Psoas muscle (tissue), 8 donors: ENCODE measurements at places on chromosomes 4 and X. TPM values are rescaled to one million over a fixed set of nuclear protein-coding genes. Genes with fewer than 3 reads are reported as not detected.
A peak's percentile ranks its signal among the peaks of the same experiment; 100 is the strongest.

BEND2 gene
- total RNA-seq: not detected

XIAP gene
- 39.6 TPM for total RNA-seq

HTRA3 gene
- total RNA-seq: 9.6 TPM

CD38 gene
- 6.8 TPM for total RNA-seq

ADAM29 gene
- not detected for total RNA-seq

SRPX gene
- 17.2 TPM for total RNA-seq

GNRHR gene
- not detected for total RNA-seq

SPANXB1 gene
- total RNA-seq: not detected

FGF2 gene
- 3.1 TPM for total RNA-seq

TCEAL3 gene
- total RNA-seq: 7.0 TPM

GLRA3 gene
- total RNA-seq: 0.73 TPM

PGRMC1 gene
- total RNA-seq: 11.0 TPM

GRCh38 chr4:10690185-10690907 is 5.8 kb upstream of the CLNK start:
- H3K27me3 ChIP-seq: no peaks in the 10 kb centered on the region
- no peaks in the 10 kb centered on the region for H3K36me3 ChIP-seq
- no peak for DNase-seq
- no peak overlapping the region for H3K4me3 ChIP-seq

- no peak for DNase-seq
- no peak overlapping the region for H3K4me3 ChIP-seq
- H3K27ac ChIP-seq: no peak overlapping the region
- no peaks in the 10 kb centered on the region for H3K27me3 ChIP-seq
- no peaks in the 10 kb centered on the region for H3K4me1 ChIP-seq
These were observed 407.1 kb downstream of the ADAM29 start for GRCh38 chr4:175325230-175325629.

DNA sequence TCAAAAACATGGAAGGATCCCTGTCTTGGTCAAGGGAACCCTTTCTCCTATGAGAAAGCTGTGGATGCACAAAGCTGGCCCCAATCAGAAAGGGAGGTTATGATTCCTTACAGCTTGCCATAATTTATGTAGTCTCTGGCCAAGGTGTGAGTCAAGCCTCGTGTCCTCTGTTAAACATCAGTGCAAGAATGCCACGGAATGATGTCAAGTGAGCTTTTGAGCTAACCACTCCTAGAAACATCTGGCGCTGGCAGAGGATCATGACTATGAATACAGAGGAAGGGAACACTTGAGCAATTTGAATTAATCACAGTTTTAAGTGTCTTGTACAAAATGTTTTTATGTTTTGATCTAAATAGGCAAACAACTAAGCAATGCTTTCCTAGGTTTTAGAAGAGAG is 51.5 kb upstream of the RAP2C start:
- H3K27me3 ChIP-seq: no peaks in the 10 kb centered on the region
- DNase-seq: peak; percentile 62
- H3K4me1 ChIP-seq: no peaks in the 10 kb centered on the region
- no peaks in the 10 kb centered on the region for H3K36me3 ChIP-seq
- H3K27ac ChIP-seq: no peak overlapping the region

- H3K27me3 ChIP-seq: no peaks in the 10 kb centered on the region
- H3K36me3 ChIP-seq: peaks cover 43% of the 10 kb centered on the region
- no peak overlapping the region for H3K4me3 ChIP-seq
- no peak for DNase-seq
- peaks cover 4% of the 10 kb centered on the region for H3K4me1 ChIP-seq
These were observed 12.0 kb downstream of the TMEM165 start for GRCh38 chr4:55407764-55408163.

DNA sequence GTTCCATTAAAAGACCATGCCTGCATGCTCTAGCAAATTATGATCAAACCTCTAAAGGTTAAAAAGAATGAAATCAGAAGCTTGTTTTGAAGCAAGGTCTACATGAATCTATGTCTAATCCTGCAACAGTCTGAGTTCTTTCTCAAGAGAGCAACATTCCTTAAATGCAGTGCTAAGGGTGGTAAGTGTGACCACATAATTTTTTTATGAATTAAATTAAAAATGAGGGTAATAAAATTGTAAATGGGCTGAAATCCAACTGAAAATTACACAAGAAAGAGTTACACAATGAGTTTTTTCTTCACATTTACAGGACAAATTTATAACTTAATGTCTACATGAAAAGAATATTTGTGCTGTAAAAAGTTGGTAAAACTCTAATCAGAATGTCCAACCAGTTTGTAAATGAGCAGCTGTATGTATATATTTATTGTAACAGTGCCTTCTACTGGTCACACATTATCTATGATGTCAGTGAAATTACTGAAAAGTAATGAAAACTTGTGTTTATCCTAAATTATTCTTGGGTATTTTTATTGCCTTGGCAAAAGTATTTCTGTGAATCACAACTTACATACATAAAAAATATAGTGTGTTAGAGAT is 336.3 kb upstream of the PITX2 start:
- H3K4me1 ChIP-seq: no peaks in the 10 kb centered on the region
- H3K27ac ChIP-seq: no peak overlapping the region
- no peaks in the 10 kb centered on the region for H3K27me3 ChIP-seq
- no peaks in the 10 kb centered on the region for H3K36me3 ChIP-seq
- no peak for DNase-seq

DNA sequence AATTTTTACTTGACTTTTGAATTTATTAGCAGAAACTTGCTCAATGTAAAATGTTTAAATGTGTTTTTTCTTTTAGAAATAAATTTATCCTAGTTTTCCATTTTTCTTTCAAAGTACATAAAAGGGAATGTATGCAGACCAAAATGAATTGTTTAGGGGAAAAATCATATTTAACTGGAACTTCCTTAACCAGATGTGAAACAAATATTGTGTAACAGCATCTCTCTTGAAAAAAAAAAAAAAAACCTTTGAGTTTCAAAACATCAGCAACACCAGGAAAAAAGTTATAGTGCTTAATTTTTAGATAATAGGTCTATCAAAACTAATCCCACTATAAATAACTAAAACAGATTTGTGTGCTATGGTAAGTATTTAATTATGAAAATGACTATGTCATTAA is 14.5 kb upstream of the CCNA2 start:
- H3K27me3 ChIP-seq: no peaks in the 10 kb centered on the region
- H3K4me1 ChIP-seq: no peaks in the 10 kb centered on the region
- DNase-seq: no peak
- no peak overlapping the region for H3K4me3 ChIP-seq
- no peak overlapping the region for H3K27ac ChIP-seq

GRCh38 chr4:40305328-40306170 is 29.6 kb upstream of the CHRNA9 start:
- H3K4me1 ChIP-seq: no peaks in the 10 kb centered on the region
- H3K36me3 ChIP-seq: no peaks in the 10 kb centered on the region
- H3K27me3 ChIP-seq: no peaks in the 10 kb centered on the region
- no peak overlapping the region for H3K27ac ChIP-seq
- DNase-seq: no peak
- no peak overlapping the region for H3K4me3 ChIP-seq

- no peaks in the 10 kb centered on the region for H3K4me1 ChIP-seq
- no peak overlapping the region for H3K4me3 ChIP-seq
- peaks cover 3% of the 10 kb centered on the region for H3K27me3 ChIP-seq
- H3K27ac ChIP-seq: no peak overlapping the region
- DNase-seq: no peak
These were observed 58.0 kb downstream of the SH3BGRL start for GRCh38 chrX:81259714-81260395.

DNA sequence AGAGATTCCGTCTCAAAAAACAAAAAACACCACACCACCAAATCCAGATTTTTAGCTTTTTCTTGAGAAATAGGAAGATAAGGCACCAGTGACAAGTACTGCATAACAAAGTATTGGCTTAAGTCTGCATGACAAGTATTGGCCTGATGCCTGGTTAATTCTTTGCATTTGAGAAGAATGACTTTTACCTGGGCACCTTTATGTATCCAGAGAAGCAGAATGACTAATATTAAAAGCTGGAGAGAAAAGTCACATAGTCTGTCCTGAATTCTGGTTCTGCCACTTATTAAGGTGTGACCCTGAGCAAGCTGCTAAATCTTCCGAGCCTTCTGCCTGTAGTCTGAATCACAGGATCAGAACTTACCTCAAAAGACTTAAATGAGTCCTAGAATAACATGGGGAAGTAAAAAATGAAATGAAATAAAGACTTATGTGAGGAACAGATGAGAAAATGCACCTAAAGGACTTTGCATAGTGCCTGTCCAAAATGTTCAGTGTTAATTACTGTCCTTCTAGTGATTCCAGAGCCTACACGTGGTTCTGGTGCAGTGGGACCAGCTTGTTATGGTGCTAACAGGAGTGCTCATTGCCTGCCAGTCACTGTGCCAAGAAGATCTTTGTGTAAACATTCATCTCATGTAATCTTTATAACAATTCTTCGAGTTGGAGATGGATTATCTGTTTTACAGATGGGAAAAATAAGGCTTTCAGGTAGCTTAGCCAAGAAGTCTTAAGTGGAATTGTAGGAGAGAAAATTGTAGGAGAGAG is 31.6 kb downstream of the UGDH start:
- H3K27ac ChIP-seq: no peak overlapping the region
- no peak for DNase-seq
- no peaks in the 10 kb centered on the region for H3K27me3 ChIP-seq
- no peak overlapping the region for H3K4me3 ChIP-seq
- H3K4me1 ChIP-seq: no peaks in the 10 kb centered on the region

DNA sequence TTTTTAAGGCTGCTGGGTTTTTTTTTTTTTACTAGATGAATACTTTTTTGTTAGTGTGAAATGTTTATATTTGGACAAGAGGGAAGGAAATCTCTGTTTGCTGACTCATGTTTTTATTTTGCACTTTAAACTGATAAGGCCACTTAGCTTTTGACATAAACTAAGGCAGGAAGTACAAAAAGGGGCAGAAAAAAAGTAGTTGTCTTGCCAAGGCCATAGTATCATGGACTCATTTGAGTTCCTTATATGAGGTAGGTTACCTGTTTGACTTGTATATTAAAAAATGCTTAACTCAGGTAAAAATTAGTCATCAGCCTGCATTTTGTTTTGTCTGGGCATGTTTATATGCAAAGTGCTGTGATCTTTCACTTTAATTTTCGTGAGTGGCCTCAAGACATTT is 26.0 kb downstream of the SMAD1 start:
- H3K27me3 ChIP-seq: no peaks in the 10 kb centered on the region
- H3K27ac ChIP-seq: no peak overlapping the region
- no peaks in the 10 kb centered on the region for H3K36me3 ChIP-seq
- no peak for DNase-seq
- no peak overlapping the region for H3K4me3 ChIP-seq

DNA sequence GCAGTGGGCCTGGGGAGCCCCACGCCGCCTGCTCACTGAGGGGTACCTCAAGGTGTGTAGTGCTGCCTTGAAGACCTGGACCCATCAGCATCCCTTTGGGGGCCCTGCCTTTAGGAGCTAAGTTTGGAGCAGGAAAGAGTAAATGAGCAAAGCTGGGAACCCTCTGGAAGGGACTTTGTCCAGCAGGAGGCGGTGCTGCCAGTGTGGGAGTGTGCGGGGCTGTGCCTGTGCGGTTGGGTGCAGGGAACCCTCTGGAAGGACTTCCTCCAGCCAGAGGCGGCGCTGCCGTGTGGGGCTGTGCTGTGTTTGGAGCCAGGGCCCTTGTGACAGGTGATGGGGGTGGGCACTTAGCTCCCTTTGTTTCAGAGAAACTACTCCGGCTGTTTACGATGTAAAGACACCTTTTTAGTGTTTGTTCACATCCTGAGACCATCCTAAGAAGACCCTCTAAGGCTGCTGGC is 25.8 kb downstream of the RGS12 start:
- H3K4me1 ChIP-seq: peaks cover 28% of the 10 kb centered on the region
- no peak overlapping the region for H3K27ac ChIP-seq
- no peak overlapping the region for H3K4me3 ChIP-seq
- peaks cover 20% of the 10 kb centered on the region for H3K36me3 ChIP-seq

- H3K36me3 ChIP-seq: no peaks in the 10 kb centered on the region
- H3K4me1 ChIP-seq: no peaks in the 10 kb centered on the region
- H3K4me3 ChIP-seq: no peak overlapping the region
- no peaks in the 10 kb centered on the region for H3K27me3 ChIP-seq
These were observed 21.9 kb upstream of the MAD2L1 start for GRCh38 chr4:120088507-120088906.

- no peak overlapping the region for H3K27ac ChIP-seq
- no peaks in the 10 kb centered on the region for H3K4me1 ChIP-seq
- DNase-seq: no peak
- H3K36me3 ChIP-seq: no peaks in the 10 kb centered on the region
- no peak overlapping the region for H3K4me3 ChIP-seq
These were observed 495.3 kb downstream of the IL1RAPL1 start for GRCh38 chrX:29082558-29082957.

- H3K27ac ChIP-seq: no peak overlapping the region
- no peaks in the 10 kb centered on the region for H3K27me3 ChIP-seq
- H3K36me3 ChIP-seq: no peaks in the 10 kb centered on the region
- no peak for DNase-seq
- H3K4me1 ChIP-seq: no peaks in the 10 kb centered on the region
These were observed 132.8 kb upstream of the MAGEB16 start for GRCh38 chrX:35665311-35665710.

- no peaks in the 10 kb centered on the region for H3K4me1 ChIP-seq
- H3K36me3 ChIP-seq: no peaks in the 10 kb centered on the region
- H3K27ac ChIP-seq: no peak overlapping the region
- no peak overlapping the region for H3K4me3 ChIP-seq
- DNase-seq: no peak
- H3K27me3 ChIP-seq: no peaks in the 10 kb centered on the region
These were observed 182.6 kb upstream of the PUDP start for GRCh38 chrX:7330556-7330955.

GRCh38 chr4:61308033-61308432 is 107.9 kb downstream of the ADGRL3 start:
- H3K4me1 ChIP-seq: no peaks in the 10 kb centered on the region
- no peaks in the 10 kb centered on the region for H3K36me3 ChIP-seq
- H3K27ac ChIP-seq: no peak overlapping the region
- H3K4me3 ChIP-seq: no peak overlapping the region
- no peak for DNase-seq
